ENCODE measurements at places on chromosomes 7 and 10.
A peak's percentile ranks its signal among the peaks of the same experiment; 100 is the strongest.

- DNase-seq: no peak
These were observed 50.8 kb downstream of the CYTH3 start for GRCh38 chr7:6221340-6222319.

GRCh38 chr10:98144985-98145384, 10.5 kb downstream of the R3HCC1L start:
- DNase-seq: no peak

DNA sequence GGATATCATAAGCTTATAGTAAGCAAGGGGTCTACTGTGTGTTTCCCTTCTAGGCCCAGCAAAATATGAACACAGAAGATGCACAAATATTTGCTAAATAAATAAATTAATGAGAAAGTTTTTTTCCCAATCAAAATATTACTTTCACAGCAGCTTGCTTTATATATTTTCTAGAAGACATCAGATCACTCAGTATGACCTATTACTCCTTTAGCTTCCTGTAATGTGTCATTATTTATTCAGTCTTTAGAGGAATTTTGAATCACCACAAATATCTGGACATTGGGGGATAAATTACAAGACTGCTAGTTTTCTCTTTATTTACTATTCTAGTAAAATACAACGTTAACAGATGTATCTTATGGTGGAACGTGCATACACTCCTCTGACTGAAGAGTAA, 765.8 kb upstream of the POM121L12 start:
- DNase-seq: no peak

GRCh38 chr10:25952857-25953256, 18.8 kb downstream of the MYO3A start:
- DNase-seq: peak; percentile 13

- no peak for DNase-seq
These were observed 32.4 kb upstream of the ZRANB1 start for GRCh38 chr10:124909563-124909962.

- DNase-seq: no peak
These were observed 4.7 kb downstream of the RPA3 start for GRCh38 chr7:7713730-7714129.

DNA sequence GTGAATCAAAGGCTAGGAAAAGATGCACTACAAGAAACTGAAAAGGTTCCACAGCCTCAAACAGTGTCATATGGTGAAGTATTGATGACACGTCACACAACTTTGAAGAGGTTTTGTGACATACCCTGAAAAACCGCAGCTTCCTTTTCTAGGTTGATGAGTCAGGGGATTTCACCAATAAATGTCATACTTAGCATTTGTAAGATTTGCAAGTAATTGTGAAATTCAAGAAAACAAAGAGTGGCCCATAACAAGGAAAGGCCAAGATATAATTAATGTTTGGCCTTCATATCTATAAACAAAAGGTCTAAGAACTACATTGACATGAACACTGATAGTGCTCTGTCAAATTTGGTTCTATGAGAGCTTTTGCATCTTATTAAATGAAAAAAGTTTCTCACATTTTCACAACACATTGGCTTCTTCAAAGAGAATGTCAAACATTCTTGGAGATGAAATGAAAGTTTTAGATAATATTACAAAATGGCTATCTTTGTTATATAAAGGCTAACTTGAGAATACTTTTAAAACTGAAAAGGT, 62.0 kb upstream of the NAMPT start:
- DNase-seq: no peak

- peak; percentile 10 for DNase-seq
These were observed 1176.2 kb downstream of the DNAJB9 start for GRCh38 chr7:109745677-109746410.

- no peak for DNase-seq
These were observed 413.5 kb upstream of the SEMA3D start for GRCh38 chr7:85600395-85600794.

GRCh38 chr7:10734595-10734994, 239.1 kb upstream of the PHF14 start:
- no peak for DNase-seq

DNA sequence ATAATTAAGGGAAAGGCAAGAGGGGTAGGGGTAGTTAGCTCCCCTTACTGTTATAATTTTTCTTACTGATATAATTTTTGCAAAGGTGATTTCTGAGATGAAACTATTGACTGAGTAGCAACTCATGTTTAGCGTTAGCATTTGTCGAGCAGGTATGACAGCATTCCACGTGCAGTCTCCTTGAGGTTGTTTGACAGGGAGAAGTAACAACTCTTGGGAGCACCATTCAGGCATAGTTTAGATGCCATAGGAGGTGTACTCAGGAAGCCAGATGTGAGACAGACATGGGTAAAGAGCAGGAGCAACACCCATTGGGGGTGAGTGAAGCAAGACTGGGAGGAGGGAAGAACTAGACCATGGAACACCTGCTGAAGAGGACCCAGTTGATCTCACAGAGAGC, 96.6 kb upstream of the KLF6 start:
- no peak for DNase-seq

- DNase-seq: no peak
These were observed 139.0 kb upstream of the GDF10 start for GRCh38 chr10:47160967-47161366.

DNA sequence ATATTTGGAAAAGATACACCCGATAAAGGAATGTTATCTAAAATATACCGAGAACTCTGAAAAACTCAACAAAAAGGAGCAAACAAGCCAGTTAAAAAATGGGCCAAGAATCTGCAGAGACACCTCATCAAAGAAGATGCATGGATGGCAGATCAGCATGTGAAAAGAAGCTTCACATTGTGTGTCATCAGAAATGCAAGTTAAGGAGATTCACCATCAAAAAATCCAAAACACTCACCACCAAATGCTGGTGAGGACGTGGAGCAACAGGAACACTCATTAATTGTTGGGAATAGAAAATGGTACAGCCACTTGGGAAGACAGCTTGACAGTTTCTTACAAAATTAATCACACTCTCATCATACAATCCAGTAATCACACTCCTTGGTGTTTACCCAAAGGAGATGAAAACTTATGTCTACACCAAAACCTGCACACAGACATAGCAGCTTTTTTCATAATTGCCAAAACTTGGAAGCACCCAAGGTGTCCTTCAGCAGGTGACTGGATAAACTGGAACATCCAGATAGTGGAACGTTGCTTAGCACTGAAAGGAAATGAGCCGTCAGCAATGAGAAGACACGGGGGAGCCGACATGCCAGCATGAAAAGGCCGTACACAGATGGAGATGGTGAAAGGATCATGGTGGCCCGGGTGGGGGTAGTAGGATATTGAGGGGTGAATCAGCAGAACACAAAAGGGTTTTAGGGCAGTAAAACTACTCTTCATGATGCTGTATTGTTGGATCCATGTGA, 27.9 kb upstream of the PWWP2B start:
- no peak for DNase-seq

DNA sequence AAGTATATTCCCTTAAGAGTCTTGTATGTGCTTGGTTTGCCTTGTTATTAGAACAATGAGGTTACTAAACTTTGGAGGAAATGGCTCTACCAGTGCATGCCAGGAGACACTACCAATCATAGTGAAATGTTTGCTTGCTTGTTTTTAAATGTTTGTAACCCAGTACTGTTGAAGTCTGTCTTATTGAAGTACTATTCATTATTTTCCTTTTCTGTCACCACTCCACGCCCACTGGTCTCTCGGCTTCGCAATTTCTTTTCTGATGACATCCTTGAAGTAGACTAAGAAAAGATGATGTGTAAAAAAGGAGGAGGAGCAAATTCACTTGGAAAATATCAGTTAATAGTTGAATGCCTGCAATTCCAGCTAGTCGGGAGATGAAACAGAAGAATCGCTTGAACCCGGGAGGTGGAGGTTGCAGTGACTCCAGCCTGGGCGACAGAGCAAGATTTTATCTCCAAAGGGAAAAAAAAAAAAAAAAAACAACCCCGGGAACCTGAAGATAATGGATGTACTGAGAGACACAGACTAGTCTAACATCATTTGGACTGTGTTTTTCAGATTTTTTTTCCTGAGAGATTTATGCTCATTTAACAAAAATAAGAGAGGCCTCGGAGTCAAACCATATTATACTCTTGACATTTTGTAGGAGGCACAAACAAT, 959.4 kb downstream of the PCDH15 start:
- DNase-seq: no peak

DNA sequence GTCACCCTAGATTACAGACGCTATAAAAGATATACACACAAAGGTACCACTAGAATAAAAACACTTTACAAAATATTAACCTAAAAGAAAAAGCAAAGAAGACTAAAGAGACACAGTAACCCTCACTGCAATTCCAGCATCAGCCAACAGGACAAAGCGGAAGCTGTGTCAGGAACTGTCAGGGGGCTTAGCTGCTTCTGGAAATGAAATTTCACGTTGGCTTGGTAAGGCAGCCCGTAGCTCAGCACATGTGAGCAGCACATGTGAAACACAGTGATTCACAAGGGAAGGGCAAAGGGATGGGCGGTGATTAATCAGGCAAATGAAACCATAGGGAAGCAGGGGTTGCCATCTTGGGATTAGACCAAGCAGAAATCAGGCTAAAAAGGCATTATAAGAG, 195.4 kb downstream of the MGMT start:
- DNase-seq: no peak

DNA sequence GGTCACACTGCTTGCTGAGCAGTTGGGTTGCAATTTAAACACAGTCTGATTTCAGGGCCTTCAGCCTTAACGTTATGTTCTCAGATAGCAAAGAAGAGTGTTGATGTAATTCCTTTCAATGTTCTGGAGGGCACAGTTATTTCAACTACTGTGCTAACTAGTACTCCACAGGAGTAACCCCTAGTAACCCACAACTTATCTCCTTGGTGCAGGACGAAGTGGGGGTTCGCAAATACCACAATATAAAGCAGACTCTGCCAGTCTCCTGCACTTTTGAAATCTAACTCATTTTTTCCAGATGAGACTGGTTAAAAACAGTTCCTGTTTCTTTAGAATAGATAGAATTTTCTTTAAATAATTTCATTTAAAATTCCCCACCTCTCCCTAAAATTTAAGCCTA, 47.1 kb upstream of the NCAPG2 start:
- no peak for DNase-seq

DNA sequence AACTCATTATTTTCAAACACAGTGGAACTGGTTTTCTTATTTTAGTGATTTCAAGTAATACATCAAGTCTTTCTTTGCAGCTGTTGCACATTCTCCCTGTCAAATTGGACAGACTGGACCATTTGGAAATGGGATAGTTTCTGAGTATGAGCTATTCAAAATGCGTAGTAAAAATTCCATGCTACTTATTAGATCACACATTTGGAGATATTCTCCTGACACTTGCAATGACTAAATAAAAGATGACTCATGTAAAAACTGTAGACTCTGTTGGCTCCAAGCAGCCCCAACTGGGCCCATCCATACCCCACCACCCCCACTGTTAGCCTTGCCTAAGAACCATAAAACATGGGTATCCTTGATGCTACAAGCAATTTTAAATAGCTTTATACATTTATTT, 25.9 kb upstream of the BICC1 start:
- no peak for DNase-seq

DNA sequence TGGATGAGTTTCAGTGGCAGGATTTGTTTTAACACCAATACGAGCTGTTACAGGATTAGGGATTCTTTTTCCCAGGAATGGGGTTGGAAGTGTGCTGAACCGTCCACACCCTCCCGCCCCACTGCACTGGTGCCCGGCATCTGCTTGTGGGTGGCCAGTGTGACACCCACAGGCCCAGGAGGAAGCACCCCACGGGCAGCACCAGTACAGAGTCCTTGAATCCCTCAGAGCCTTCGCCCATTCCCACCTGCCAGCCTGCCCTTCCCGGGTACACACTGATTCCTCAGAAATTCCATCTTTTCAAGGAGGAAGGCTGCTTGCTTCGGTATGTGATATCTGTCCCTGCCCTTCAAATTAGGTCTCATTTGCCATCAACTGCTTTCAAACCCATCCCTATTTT, 15.4 kb downstream of the INSIG1 start:
- no peak for DNase-seq

DNA sequence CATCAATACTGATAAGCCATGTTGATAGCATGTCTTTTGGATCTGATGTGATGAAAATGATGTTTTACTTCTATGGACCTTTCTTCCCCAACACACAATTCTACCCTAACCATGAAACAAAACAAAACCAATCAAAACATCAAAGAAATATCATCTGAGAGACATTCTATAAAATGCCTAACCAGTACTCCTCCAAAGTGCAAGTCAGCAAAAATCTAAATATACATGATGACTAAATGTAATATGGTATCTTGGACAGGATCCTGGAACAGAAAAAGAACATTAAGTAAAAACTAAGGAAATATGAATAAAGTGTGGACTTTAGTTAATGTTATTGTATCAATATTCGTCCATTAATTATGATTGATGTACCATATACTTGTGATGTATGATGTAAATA, 625.1 kb downstream of the MAGI2 start:
- DNase-seq: no peak

GRCh38 chr10:71916827-71917226, 47.4 kb upstream of the CHST3 start:
- no peak for DNase-seq

- DNase-seq: no peak
These were observed 55.3 kb downstream of the CHN2 start for GRCh38 chr7:29249860-29250259.

DNA sequence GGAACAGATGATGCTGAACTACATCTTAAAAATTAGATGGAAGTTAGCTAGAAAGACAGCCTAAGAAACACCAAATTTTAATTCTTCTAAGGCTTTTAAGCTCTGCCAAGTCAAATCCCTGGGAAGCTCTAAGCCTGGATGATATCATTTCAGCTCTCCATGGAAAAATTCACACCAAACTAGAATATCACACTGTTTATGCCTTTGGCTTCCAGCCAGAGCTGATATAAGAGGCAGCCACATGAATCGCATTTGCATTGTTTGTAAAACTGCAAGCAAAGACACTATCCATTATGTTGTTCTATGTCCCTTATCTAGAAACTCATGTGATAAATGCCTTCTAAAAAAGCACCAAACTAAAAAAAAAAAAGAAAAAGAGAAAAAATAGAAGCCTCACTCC, 430.4 kb downstream of the GRID1 start:
- DNase-seq: no peak

- no peak for DNase-seq
These were observed 108.6 kb downstream of the NSUN6 start for GRCh38 chr10:18542832-18543231.
